Kidney (tissue), 22 donors: ENCODE measurements at places on chromosomes 1 and 21.
A peak's percentile ranks its signal among the peaks of the same experiment; 100 is the strongest.

- no peak for DNase-seq
Observed at GRCh38 chr1:50218344-50219120, 109.8 kb downstream of the ELAVL4 start.

DNA sequence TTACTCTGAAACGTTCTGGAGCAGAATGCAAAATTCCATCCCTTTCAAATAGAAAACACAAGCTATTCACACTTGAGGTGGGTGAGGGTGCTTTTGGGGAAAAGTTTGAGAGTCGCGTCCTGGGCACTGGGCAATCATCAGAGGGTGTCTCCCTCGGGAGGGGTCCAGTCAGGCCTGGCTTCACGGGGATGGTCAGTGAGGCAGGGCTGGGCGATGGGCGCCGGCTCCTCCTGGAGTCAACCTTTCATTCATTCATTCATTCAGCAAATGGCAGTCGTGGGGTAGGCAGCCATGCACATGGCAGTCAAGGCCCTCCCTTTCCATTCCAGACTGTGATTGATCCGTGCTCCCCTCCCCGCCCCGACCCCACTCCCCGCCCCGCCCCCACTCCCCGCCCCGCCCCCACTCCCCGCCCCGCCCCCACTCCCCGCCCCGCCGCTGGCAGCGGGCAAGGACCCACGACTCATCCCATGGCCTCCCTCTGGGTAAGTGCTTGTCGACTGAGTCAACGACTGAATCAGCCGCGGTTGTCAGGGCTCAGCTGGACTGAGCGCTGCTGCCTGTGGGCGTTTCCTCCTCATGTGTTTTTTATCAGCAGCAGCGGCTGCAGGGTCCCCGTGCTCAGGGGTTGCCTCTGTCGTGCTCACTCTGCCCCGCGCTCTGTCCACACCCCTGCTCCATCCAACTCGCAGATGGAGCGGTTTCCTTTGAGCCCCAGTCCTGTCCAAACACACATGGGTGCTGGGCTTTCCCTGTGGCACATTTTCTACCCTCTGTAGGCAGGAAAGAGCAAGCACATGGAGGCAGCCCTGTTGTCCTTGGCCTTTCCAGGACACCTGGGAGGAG is 12.5 kb upstream of the SPSB1 start:
- peak; percentile 30 for DNase-seq

DNA sequence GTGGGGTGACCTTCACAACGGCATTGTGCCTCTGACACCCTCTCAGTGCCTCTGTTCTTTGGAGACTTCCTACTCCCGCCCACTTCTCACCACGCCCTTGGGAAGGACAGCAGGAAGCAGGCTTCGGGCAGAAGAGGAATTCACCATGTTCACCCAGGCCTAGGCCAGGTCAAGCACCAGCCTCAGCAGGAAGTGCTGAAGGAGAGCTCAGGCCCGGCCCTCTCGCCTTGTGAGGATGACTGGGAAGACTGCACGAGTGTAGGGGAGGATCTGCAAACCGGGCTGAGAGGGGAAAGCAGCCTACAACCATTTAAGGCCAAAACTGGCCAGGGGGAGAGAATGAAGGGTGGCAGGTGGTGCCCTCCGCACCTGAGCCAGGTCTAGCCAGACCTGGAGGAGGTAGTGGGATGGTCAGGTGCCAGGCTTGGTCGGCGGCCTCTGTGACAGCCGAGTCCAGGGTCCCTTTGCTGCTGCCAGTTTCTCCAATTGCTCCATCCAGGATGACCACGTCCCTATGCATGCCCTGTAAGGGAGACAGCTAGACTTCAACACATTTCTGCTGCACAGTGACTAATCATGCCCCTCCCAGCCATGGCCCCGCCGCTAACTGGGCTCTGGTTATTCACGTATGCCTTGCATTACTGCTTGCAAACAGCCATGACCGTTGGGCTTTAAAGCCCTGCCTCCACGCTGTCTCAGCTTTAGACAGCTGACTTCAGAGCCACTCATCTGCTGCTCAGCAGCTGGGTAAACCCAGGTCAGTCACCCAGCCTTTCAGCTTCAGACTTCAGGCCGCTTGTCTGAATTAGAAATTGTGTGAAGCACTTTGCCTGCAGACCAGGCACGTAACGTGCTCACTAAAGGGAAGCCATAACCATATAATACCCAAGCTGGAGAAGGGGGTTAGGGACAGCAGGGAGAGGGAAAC is 8.9 kb downstream of the MRTO4 start:
- DNase-seq: no peak

DNA sequence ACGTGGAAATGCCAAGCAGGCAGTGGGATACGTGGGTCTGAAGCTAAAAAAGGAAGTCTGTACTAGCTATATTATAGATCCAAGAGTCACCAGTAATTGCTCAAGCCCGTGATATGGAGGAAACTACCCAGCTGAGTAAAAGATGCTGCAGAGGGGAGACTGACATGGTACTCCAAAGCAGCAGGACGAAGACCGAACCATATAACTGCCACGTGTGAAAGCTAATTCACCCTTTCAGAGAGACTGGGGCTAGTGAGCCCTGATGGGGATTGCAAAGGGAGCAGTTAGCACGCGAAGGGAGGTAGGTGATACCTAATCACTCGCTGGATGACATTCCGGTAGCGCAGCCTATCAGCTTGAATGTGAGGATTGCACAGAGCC is 316 bp downstream of the AP4B1 start:
- peak; percentile 53 for DNase-seq

DNA sequence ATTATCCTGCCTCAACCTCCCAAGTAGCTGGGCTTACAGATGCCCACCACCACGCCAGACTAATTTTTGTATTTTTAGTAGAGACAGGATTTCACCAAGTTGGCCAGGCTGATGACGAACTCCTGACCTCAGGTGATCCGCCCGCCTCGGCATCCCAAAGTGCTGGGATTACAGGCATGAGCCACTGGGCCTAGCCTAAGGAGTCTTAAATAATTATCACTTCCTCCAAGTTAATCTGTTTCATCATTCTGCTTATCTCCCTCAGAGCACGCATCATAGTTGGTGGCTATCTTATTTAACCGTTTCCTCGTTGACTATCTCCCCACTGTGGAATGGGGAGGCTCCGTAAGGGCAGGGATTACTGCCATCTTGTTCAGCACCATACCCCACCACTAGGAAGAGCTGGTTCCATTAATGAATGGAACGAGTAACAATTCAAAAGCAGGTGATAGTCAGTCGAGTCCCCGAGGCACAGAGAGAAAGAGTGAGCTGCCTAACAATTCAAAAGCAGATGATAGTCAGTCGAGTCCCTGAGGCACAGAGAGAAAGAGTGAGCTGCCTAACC is 52.7 kb downstream of the GLUL start:
- no peak for DNase-seq

GRCh38 chr21:43646550-43647260 is 12.6 kb downstream of the HSF2BP start:
- peak; percentile 91 for DNase-seq

DNA sequence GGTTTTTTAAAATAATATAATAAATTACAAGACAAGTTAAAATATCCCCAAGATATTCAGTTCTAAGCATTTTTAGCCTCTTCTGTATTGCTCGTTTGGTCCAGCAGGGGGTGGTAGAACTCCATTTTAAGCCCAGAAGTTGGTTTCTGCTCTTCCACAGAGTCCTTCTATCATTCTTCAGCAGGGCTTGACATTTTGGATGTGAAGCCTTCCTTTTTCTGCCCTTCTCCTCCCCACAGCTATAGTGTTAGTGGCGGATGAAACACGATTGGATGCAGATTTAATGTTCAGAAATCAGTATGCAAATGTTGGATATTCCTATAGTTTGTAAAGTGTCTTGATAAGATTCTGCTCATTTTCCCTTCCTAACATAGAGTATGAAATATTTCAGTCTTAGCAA is 1.4 kb downstream of the NCAM2 start:
- peak; percentile 75 for DNase-seq

- no peak for DNase-seq
Observed at GRCh38 chr1:64540265-64540791, 70.4 kb downstream of the CACHD1 start.

- no peak for DNase-seq
Observed at GRCh38 chr1:45032837-45033236, 20.8 kb downstream of the UROD start.

GRCh38 chr21:34878940-34879339 is 170.2 kb downstream of the RUNX1 start:
- DNase-seq: no peak

DNA sequence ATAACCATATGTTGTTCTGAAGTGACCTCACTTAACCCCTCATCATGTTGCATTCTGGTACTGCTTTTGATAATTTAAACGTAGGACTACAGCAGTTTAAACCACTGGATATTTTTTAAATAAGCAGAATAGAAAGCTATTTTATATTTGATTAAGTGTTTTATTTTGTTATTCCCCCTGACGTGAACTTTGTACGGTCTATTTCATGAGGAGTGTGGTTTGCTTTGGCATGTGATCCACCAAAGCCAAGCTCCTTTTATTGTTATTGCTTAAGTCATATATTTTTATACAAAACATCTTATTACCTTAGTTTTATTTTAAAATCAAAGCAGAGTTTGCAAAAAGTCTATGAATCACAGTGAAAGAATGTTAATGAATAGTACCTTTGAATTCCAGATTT is 101.4 kb upstream of the L1TD1 start:
- DNase-seq: no peak

GRCh38 chr1:180397175-180397574 is 105.2 kb downstream of the ACBD6 start:
- DNase-seq: no peak

DNA sequence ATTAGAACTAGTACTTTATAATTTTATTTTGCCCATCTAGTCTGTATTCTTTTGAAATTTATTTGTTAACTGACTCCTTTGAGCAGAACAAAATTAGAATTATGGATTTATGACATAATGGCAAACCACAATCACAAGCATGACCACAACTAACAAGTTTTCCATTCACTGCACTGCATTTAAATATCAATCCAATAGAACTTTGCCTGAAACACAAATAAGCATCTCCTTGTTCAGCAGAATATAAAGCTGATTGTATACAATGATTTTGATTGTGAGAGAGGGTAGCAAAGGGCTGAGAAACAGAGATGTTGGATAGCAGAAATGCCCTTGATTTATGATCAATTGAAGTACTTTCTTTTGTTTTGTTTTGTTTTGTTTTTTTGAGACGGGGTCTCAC is 495.5 kb upstream of the RGS18 start:
- DNase-seq: no peak

GRCh38 chr1:9591669-9592509 is 3.2 kb downstream of the TMEM201 start:
- DNase-seq: no peak

GRCh38 chr1:240621249-240621648 is 9.3 kb upstream of the GREM2 start:
- no peak for DNase-seq

DNA sequence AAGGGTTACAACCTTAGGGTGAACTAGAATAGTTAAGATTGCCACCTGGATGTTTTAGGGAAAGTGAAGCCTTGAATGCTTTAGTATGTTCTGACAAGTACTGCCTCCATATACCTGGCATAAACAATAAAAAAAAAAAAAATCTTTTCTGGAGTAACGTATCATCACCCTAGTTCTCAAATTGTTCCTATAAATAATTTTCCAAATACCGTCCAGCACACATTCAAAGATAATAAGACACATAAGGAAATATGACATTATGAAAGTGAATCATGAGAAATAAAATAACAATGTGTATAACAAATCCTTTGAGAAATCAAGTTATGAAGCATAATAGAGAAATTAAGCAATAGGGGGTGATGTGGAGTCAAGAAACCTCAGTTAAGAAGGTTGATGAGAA is 20.6 kb downstream of the C1orf141 start:
- DNase-seq: no peak

DNA sequence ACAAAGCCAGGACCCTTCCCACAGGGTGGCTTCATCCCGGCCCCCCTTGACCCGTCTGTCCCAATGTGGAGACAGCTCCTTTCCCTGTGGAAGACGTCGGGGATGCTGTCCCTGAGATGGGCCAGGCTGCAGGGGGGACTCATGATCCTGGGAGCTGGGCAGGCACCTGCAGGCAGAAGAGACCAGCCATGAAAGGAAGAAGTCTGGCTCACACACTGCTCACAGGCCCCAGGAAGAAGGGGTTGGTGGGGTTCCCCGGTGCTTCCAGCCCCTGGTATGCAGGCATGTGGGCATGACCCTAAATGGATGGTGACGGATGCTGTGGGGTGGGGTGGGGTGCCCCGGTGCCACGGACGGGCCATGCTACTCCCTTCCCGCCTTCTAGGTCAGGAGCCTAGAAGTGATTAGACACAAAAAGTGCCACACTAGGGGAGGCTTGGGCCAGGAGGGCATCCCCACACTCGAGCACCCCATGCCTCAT is 8.3 kb downstream of the ACTRT2 start:
- DNase-seq: no peak

- DNase-seq: no peak
Observed at GRCh38 chr1:244849189-244849866, 13.9 kb downstream of the COX20 start.

GRCh38 chr21:40792691-40793456 is 54.1 kb downstream of the DSCAM start:
- no peak for DNase-seq

GRCh38 chr1:59412718-59413326 is 115.9 kb downstream of the FGGY start:
- DNase-seq: no peak

DNA sequence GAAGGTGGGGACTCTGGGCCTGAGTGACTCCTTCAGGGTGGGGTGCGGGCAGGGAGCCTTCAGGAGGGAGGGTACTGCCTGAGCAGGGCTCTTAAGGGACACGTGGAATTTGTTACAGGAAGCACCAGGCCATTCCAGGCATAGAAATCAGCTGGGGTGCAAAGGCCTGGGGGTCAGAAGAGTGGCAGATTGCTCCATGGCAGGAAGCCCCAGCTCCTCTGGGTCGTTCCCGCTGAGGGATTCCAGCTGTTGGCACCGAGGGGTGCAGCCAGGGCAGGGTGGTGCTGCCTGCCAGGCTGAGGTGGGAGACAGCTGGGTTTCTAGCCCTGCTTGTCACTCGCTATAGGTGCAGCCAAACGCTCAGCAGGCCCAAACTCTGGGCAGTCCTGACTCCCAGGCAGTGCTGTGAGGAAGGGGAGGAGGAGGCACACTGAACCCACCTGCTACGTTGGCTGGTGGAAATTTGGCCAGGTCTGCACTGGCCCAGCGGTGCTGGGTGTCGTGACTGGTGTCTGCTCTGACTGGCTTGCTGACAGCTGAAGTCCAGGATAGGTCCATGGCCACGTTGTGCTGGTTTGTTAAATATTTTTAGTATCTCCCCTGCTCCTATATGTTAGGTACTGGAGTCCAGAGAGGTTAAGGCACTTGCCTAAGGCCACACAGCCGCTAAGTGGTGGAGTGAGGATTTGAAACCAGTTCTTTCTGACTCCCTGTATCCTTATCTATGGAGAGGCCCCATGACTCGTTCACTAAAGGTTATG is 19.3 kb downstream of the TNFRSF1B start:
- no peak for DNase-seq

DNA sequence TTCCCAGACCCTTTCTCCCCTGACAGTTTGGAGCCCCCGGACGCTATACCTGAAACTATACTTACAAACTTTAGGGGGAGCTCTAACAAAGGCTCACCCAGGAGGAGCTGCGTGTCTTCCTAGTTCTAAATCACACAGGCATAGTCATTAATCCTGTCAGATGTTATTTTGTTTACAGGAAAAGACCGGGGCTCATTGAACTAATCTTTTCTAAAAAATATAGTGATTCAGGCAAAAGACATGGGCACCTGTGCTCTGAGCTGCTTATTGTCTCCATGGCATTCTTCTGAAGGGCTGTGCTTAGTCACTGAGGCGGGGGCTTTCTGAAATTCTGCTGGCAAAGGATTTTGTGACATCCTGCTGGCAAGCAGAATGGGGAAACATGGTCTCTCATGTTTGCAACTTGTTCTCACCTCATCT is 1577.0 kb downstream of the NCAM2 start:
- DNase-seq: peak; percentile 41

GRCh38 chr1:78687914-78688313 is 38.3 kb downstream of the IFI44 start:
- no peak for DNase-seq
